Activated CD4-positive, alpha-beta T cell treated with anti-CD3 and anti-CD28 coated beads, Interleukin-2, amount 50 U/mL, for 24 hours (primary cell): ENCODE measurements at places on chromosomes 7 and 10.
A peak's percentile ranks its signal among the peaks of the same experiment; 100 is the strongest.

DNA sequence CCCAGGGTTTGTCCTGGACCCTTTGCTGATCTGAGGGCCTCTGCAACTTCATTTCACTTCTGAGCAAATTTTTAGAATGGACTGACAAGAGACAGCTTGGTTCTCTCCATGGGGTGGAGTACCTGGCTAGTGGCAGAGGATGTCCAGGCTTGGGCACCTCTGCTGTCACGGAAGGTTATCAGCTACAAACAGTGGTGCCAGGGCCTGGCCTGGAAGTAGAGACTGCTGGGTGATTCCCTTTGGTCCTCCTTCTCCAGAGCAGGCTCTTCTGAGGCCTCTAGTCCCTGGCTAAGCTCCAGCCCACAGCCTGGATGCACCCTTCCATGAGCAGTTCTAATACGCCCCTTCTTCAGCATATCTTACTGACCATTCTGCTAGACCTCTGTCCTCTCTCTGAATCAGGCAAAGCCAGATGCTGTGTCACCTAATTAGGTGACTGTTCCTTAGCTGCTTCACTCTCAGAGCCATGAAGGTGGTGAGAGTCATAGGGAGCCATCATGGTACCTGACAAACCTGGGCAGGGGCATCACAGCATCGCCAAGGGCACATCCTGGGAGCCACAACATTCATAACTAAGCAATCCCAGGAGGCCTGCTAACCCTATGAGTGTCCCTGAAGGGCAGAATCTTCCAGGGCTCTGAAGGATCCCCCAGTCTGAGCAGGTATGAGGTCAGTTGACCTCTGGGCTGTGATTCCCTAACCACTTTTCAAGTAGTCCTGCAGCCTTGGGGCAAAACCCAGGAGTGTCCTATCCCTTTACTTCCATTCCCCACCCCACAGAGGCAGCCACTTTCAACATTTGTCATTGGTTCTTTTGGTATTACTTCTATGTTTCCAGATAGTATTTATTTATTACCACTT, 4.0 kb downstream of the ARHGAP22 start:
- no peak for DNase-seq

- DNase-seq, result no peak
Observed at GRCh38 chr7:54915870-54916598, 102.8 kb upstream of the EGFR start.

- DNase-seq, result no peak
Observed at GRCh38 chr7:65798111-65799075, 74.5 kb upstream of the VKORC1L1 start.

DNA sequence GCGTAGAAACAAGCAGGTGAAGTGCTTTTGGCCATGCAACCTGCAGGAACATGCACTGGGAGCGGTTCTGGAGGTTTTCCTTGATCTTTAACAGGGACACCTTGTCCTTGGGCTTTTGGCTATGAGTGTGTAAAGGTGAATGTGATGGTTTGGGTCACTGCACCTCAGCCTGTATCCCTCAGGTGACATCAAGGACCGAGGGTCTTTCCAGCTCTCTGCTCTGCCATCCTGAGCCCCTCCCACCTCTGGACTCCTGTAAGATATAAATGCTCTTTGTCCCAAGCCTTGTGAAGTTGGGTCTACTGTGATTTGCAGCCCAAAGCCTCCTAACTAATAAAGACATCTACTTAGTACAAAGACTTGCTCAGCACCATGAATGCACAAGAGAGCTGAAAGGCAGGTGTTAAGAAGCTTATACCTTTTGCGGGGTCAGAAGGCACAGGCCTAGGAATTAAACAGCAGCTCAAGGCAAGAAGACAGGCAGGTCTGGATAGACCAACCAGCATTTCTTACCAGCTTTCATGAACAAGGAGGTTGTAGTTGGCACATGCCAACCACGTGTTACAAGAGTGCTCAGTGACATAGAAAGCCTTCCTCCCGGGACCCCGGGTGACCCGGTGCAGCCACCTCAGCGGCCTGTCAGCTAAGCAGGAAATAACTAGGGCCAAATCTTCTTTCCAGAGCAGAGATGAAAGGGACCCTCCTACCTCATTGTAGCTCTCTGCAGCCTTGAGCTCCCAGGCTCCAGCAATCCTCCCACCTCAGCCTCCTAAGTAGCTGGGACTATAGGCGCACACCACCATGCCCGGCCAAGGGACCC, 89.9 kb downstream of the CARD11 start:
- DNase-seq, result no peak

- no peak for DNase-seq
Observed at GRCh38 chr7:21947056-21947455, 1.4 kb upstream of the CDCA7L start.

GRCh38 chr7:106065575-106066500, 46.3 kb downstream of the SYPL1 start:
- DNase-seq, result no peak

- no peak for DNase-seq
Observed at GRCh38 chr10:89659143-89660131, 14.4 kb upstream of the PANK1 start.

GRCh38 chr10:90865401-90865800, 6.4 kb upstream of the RPP30 start:
- no peak for DNase-seq

DNA sequence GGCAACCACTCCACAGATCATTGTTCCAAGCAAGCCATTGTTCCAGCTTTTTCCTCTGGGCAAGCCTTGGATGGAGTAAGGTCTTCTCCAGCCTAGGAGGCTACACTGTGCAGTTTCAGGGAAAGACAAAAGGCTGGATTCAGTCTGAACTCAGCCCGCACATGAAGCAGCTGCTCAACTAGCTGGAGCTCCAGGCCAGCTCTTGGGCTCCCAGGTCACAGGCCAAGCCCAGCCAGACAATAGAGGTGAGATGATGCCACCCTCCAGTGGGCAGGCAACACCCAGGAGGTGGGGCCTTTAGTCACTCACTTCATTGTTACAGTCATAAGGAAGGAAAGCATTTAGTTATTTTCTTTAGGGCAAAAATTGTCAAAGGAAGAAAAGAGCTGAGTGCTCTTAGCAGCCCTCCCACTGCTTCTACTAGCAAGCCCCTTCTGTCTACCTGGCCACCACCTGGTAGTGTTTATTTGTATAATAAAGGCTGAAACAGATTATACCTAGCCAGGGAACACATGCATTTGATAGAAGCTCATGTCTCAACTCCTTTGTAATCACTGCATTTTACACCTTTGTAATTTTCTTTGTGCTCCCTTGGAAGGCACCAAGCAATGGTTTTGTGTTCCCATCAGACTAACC, 253.4 kb downstream of the WDR11 start:
- DNase-seq, result no peak

DNA sequence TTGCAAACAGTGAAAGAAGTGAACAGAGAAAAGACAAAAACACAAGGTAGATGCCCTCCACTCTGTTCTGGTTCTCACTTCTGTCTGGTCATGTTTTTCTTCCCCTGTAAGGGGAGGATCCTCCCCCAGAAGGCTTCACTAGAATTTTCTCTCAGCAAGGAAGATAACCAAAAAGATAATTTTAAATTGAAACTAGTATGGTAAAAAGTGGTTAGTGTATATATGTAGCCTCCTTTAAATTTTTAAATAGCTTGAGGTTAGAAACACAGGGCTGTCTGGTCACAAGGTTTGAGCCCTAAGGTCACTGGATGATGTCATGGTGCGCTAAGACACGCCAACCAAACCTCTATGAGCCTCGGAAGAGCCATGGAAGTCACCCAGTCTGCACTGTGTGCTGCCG, 5.6 kb upstream of the PKD1L1 start:
- DNase-seq, result no peak

- DNase-seq, result no peak
Observed at GRCh38 chr7:50805447-50806125, 22.9 kb upstream of the GRB10 start.

DNA sequence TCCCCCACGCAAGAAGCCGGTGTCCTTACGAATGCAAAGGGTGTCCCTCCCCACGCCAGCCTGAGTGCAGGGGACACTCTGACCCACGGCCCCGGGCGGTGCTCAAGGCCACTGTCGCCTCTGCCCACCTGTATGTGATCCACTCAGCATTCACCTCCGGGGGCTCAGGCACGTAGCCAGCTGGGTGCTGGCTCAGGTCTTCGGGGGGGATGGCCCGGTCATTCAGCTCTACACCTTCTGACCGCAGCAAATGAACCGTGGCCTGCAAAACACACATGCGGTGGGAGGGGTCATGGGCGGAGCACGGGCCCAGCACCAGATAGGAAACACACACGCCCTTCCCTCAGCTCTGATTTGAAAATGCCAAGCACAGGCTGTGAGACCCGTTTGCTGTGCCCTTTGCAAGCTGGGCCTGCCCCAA, 25.9 kb downstream of the CFAP46 start:
- DNase-seq, result no peak

GRCh38 chr10:19054289-19054835, 5.8 kb downstream of the MALRD1 start:
- DNase-seq, result no peak

DNA sequence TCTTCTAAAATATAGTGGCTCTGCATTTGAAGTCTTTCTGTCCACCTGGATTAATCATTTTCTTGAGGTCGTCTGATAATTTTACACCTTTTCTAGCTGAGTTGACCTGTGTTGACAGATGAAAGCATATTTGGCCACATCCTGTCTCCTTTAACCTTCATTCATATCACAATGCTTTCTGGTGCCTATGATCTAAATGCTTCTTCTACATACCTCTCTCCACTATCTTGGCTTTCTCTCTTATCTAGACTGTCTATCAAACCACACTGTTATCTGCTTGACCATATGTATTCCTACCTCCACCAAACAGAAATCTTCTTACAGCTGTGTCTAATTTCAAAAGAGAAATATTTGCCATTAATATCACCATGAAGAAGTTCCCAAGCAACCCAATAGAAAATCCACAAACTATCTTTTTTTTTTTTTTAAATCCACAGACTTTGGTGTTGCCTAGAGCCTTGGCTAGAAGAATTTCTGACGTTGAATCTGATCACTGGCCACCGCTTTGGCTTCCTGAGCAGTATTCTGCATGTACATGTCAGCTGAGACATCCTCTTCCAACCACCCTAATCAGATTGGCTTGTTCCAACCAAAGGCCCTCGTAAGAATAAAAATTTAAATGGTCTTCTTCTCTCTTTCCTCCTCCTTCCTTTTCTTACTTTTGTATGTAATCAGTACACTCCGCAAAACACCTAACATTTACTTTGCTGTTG, 66.3 kb upstream of the SP4 start:
- DNase-seq, result no peak

DNA sequence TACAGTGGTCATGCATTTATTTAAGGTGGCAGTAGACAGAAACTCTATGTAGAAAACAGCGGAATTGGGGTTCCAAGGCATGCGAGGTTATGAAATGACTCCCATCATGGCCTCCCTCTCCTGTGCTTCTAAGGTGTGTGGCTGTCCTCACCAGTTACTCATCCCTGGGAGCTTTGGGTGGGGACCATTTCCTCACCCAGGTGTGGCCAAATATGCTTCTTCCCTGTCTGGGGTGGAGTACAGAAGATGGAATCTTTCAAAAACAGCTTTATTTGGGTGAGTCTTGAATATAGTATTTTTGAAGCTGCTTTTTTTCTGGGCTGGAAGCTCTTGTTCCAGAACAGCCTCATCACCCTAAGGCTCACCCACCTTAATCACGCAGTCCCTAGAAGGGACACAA, 139.0 kb downstream of the NRF1 start:
- no peak for DNase-seq

- no peak for DNase-seq
Observed at GRCh38 chr10:12414278-12414989, 65.1 kb downstream of the CAMK1D start.

- no peak for DNase-seq
Observed at GRCh38 chr10:71972746-71973695, 8.8 kb downstream of the CHST3 start.

GRCh38 chr7:1961701-1962276, 271.0 kb downstream of the MAD1L1 start:
- DNase-seq, result peak; percentile 60

DNA sequence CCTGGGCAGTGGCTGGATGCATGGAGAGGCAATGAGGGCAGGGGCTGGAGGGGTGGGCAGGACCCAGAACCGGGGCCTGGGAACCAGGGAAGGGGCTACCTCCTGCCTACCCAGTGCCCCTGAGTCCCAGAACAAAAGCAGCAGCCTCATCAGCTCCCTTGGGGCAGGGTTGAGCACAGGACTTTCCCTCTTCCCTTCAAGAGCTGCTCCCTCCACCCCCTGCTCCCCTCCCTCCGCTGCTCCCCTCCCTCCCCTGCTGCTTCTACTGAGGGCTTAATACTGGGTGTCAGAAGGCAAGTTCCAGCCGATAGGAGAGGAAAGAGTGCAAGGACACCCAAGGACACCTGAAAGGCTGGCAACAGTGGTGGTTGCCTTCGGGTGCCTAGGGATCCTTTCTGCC, 28.2 kb upstream of the INMT start:
- no peak for DNase-seq

DNA sequence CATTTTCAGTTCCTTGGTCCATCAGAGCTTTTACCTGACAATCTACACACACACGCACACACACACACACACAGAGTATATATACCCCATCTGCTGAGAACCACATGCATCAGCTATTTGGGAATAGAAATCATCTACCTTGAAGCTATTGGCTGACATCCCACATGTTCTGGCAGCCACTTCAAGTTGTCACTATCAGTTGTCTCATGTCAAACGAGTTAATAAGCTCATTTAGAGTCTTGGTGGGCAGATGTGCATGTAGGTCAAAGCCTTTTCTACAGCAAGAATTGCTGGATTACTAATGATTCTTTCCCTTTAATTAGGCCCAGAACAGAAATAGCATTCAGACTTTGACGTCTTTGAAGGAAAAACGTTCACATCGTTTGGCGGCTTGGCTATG, 36.8 kb downstream of the COL28A1 start:
- no peak for DNase-seq

DNA sequence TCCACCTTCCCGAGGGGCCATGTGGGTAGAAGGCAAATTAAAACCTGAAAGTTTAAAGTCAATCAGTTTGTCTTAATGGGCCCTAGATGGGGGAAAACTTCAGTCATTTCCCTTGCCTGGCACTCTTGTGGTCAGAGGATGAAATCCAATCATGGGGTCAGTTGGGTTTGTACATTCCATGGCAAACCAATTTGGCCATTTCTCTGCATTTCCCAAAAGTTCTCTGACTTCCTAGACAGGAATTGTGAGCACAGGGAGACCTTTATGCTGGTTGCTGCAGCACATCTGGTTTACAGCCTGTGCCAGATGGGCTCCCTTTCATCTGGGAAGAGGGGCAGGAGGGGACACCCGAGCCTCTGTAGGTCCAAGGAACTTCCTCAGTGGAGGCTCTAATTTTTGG, 113.0 kb downstream of the CYP26A1 start:
- no peak for DNase-seq

- DNase-seq, result no peak
Observed at GRCh38 chr10:123972481-123973401, 81.1 kb upstream of the CPXM2 start.

GRCh38 chr10:124928545-124928944, 13.4 kb upstream of the ZRANB1 start:
- no peak for DNase-seq
